ENCODE measurements at places on chromosomes 12 and 14. TPM values are rescaled to one million over a fixed set of nuclear protein-coding genes. Genes with fewer than 3 reads are reported as not detected.

The LHX5 gene
- not detected for total RNA-seq

The PRB3 gene
- not detected for total RNA-seq

The CCDC177 gene
- total RNA-seq, result under 0.01 TPM

The TAS2R14 gene
- total RNA-seq, result 1.7 TPM

The DAO gene
- total RNA-seq, result not detected

The SLC24A4 gene
- not detected for total RNA-seq

The SERPINA3 gene
- 8.0 TPM for total RNA-seq

The TMEM132C gene
- not detected for total RNA-seq
